ENCODE measurements at places on chromosomes 5 and 9.

DNA sequence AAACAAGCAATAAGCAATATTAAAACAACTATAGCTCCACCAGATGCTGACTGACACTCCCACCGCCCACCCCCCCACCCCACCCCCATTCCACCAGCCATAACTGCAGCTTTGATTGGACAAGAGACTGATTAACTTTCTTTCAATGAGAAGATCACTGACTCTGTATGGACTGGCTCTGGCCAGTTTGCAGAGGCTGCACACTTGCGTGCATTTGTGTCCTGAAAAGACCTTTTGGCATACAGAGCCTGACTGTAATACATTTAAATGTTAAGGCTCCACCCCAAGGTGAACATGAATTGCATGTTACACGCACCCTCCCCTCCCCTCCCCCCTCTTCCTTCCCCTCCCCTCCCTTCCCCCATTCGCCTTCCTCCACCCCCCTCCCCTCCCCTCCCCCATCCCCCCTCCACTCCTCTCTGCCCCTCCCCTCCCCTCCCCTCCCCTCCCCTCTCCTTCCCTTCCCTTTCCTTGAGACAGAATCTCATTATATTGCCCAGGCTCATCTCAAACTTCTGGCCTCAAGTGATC is 31.1 kb downstream of the FGD3 start:
- DNase-seq: no peak

GRCh38 chr5:73945505-73945904 is 319.5 kb downstream of the ARHGEF28 start:
- no peak for DNase-seq

DNA sequence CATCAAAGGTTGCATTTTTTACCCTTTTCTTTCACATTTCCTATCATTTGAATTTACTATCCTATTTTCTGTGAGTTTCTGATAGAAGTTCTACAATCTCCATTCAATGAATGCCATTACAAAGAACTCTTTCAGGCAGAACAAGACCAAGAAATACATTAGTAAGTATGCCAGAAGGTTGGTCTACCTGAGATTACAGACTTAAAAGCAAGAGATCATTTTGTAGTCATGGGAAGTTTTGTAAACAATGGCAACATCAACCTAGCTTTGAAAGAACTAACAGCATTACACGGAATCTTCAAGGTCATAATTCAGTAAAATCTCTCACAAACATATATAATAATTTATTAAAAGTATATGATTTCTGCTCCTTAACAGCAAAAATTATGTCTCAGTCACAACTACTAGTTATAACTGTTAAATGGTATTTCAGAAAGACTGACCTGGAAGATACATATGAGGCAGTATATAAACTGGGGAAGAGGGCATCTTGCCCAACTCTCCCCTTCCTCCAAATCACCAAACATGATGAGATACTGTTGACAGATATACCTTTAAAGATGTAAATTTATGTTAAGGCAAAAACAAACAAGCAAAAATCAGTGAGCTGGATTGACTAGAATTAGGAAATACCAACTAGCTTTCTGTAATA is 23.3 kb downstream of the TMEM161B start:
- no peak for DNase-seq

DNA sequence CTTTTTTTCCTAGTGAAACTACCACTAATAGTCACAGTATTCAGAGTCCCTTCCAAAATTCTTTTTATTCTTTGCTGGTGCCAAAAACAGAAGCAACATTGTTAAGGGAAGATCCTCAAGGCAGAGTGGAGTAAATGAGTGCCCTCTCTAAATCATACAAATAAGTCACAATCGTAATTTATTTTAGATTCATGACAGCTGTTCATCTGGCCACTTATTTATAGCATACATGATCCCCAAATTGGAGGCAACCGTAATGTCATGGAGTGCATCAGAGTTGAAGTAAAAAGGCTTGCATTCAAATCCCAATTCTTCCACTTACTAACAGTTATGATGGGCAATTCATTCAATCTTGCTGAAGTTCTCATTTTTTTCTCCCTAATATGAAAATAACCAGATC is 33.4 kb downstream of the POLK start:
- no peak for DNase-seq

GRCh38 chr5:179256328-179257175 is 88.7 kb downstream of the ADAMTS2 start:
- no peak for DNase-seq

- DNase-seq: no peak
These were observed 365.5 kb upstream of the CDH18 start for GRCh38 chr5:20353499-20353898.

GRCh38 chr5:142810081-142810480 is 39.9 kb downstream of the ARHGAP26 start:
- DNase-seq: no peak

DNA sequence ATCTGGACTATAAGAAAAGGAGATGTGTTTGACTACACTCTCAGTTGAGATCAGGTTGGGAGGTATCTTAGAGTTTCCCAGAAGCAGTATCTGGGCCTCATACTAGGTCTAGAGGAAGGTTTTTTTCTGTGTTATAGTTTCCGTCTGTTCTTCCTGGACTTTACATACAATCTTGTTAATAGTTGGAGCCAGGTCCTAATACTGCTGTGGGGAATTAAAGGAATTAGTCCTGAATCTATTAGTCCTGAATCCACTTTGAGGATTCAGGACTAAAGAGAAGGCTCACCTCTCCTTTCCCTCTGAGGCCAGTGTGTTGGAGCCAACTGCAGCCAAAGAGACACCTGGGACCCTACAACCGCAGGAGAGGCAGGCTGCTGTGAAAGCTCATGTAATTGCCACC is 445.7 kb upstream of the CLINT1 start:
- no peak for DNase-seq

DNA sequence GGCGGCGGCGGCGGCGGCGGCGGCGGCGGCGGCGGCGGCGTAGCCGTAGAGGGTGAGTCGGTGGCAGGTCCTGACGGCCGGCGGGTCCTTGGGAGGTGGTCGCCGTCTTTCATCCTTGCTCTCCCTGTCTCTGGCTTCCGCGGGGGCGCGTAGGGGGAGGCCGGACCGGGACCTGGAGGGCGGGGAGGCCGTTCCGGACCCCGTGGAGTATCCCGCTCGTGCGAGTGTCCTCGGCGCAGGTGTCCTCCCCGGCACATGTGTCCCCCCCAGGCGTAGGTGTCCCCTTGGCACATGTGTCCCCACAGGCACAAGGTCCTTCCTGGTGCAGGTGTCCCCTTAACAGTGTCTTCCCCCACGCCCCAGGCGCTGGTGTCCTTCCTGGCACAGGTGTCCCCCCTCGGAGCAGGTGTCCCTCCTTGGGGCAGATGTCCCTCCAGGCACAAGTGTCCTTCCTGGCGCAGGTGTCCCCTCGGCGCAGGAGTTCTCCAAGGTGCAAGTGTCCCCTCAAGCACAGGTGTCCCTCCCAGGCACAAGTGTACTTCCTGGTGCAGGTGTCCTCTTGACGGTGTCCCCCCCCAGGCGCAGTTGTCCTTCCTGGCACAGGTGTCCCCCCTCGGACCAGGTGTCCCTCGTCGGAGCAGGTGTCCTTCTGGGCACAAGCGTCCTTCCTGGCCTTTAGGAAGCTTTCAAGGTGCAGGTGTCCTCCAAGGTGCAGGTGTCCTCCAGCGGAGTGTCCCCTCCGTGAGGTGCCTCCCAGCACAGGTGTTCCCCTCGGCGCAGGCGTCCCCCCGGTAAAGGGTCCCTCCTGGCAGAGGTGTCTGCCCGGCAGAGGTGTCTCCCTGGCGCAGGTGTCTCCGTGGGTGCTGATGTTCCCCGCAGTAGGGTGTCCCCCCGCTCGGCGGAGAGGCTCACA is 519 bp downstream of the EXOC3 start:
- DNase-seq: no peak

- no peak for DNase-seq
These were observed 15.5 kb downstream of the TRIM7 start for GRCh38 chr5:181189363-181189961.

GRCh38 chr5:133427121-133427777 is 185.1 kb downstream of the FSTL4 start:
- DNase-seq: no peak

- DNase-seq: no peak
These were observed 32.4 kb downstream of the IRF1 start for GRCh38 chr5:132458226-132458560.

DNA sequence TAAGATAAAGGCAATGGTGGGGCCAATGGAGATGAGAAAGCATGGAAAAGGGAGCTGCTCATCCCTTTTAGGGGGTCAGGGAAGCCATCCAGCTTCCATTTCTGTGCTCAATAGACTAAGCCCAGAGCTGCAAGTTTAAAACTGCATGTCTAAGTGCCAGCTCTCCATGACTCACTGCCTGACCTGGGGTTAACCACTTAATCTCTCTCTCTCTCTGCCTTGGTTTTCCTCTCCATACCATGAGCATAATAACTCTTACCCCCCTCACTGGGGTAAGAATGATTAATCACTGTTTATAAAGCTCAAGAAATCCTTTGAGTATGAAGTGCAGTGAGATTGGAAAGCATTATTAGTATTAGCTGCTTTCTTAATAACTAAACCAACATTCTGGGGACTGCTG is 1382.4 kb upstream of the WWC1 start:
- no peak for DNase-seq

- peak; percentile 20 for DNase-seq
These were observed 130.1 kb upstream of the OSMR start for GRCh38 chr5:38715696-38716095.

GRCh38 chr9:2966565-2967300 is 122.8 kb upstream of the PUM3 start:
- no peak for DNase-seq

DNA sequence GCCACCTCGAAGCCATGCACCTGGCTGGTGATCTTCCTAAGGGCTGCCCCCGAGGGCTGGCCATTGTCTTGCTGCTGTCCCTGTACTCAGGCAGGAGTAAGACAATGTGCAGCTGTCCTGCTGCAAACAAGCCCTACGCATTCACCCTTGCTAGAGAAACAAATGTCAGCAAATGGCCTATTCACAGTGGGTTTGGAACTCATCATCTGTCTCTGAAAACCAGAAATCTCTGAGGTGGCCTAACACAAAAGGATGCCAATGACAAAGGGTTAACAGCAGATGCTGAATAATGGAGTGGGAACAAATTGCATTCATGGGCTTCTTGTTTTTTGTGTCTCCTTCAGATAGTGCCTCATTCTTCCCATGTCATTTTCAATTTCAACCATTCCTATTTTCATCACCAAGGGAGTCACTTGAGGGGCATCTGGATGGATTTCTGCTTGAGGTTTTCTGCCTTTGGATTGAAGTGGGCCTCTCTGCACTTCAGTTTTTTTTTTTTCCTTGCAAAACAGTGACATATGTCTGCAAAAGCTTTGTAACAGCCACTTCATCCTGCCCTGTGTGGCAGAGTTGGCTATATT is 261.6 kb upstream of the VLDLR start:
- DNase-seq: no peak

- no peak for DNase-seq
These were observed 666.3 kb downstream of the DNAH5 start for GRCh38 chr5:13278148-13278547.

GRCh38 chr9:35396560-35397215 is 93.2 kb upstream of the RUSC2 start:
- DNase-seq: no peak

GRCh38 chr5:142901476-142902185 is 131.5 kb downstream of the ARHGAP26 start:
- no peak for DNase-seq

GRCh38 chr5:52502460-52502999 is 285.2 kb upstream of the ITGA1 start:
- DNase-seq: no peak

DNA sequence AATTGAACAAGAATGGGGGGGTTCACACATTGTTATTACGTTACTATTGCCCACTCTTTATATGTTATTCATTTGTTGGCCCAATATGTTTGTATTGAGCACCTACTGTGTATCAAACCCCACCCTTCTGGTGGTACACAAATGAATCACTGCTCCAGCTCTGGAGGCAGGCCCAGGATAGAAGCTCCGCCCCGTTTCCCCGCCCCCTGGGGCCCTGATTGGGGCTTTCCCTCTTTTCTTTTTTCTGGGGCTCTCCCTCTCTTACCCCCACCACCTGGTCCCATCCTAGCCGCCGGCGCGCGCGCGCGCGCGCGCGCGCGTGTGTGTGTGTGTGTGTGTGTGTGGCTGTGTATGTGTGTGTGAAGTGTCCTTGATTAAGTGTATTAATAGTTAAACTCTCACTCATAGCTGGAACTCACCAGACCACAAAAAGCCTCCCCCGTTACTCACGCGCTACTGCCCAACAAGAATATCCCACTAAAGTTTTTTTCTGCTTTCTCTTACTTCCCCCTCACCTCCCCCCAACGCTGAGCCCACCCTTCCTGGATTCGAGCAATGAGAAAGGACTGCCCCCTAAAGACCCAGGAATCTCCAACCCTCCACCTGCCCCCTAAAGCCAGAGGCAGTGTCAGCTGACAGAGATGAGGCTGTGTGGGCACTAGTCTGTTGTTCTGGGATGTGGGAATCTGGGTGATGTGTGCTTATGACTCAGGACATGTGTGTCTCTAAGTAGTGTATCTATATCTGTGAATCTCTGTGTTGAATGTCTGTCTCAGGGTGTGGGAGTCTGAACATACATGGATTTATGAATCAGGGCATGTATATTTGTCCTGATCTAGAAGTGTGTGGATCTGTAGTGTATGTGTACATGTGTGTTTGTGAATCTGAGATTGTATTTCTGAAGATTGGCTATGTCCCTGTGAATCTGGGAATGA is 4.0 kb downstream of the CXXC5 start:
- peak; percentile 83 for DNase-seq

GRCh38 chr5:28281351-28281750 is 1243.0 kb upstream of the CDH9 start:
- no peak for DNase-seq

DNA sequence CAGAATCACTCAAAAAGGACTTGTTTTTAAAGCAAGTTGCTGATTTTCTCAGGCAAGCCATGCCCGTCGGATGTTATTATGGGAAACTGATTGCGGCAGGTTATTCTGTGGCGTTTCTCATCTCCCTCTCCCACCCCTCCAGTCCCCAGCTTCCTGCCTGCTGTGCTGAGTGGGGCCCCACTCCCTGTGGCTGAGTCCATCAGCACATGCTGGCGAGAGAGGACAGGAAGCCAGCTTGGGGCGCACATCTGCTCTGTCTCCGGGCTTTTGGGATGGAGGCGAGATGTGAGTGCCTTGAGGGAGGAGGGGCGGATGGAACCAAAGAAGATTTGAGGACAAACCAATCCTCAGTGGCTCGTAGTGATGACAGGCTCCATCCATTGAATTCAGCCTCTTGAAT is 108.0 kb downstream of the DAPK1 start:
- DNase-seq: no peak

DNA sequence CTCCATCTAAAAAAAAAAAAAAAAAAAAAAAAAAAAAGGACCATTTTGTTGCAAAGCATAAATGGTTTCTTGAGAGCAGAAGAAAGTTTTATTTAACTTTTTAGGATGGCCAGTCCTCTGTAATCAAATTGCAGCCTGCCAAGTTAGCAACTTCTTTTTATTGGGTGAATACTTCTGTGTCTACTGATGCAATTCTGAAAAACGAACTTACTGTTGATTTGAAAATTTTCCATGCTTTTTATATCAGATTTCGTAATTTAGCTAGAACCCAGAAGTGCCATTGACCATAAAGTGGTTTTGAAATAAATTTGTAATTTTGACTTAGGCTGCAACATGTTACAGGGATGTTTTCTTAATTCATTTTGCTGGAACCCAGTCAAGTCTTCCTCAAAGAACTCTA is 269.1 kb upstream of the ACTBL2 start:
- no peak for DNase-seq

All from nucleus accumbens (tissue), 56 donors.